Occipital lobe (tissue), 3 donors: ENCODE measurements at places on chromosomes 2 and 18.

DNA sequence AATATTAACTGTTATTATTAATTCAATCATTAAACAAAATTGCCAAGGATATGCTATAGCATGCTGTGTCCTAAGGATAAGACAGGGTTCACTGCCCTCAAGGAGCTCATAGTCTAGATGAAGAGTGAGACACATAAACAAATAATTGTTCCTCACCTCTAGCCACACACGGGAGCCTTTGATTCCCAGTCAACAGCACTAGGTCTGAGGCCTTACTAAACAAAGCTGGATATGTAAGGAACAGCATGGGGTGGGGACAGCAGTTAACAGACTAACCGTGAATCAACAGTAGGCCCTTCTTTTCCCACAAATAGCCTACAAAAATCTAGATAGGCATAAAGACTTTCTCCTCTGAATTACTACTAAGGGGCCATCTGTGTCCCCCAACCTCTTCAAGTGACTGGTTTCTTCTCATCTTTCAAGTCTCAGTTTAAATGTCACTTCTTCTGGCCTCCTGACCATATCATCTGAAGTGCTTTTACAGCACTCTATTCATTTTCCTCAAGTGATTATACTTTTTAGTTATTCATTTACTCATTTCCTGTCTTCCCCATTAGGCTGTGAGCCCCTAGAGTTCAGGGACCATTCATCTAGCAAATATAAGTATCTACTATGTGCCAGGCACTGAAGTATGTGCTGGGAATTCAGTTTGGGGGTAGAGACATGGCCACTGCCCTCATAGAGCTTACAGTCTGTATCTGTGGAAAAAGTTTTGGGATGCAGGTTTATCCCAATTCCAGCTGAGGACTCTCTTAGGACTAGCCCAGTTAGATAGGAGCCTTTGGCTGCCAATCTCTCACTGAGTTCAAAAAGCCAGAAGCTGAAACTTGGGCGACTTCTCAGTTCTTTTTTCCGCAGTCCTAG, 29.9 kb upstream of the IHH start:
- no peak for DNase-seq

DNA sequence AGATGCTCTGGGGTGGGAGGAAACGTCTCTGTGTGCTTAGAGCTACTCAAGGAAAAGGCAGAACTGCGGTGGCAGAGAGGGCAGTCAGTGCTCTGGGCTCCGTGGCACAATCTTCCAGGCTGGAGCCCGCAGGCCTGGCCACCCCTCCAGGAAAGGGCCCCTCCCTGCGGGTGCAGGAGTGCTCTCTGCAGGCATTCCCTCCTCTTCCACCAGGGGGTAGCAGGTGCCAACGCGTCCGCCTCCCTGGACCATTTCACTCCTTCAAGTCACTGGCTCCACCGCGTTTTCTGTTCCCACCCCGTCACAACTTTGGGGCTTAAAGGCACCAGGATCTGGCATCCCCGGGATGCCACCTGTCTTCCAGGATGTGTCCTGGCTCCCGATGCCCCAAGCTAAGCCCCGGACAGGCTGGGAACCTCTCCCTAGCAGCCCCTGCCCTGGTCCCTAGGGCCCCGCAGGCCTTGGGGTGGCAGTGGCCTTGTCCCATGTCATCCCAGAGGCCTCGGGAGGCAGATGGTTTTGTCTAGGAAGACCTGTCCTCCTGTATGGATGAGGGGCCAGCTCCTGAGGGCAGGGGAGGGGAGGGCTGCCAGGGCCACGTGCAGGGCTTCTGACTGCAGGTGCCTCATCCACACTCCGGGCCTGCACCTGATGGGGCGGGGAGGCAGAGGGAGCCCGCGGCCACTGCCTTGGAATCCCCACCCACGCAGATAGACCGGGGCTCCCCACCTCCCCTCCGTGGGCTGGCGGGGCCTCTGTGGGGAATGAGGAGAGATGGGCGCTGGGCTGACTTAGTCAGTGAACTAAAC, 26.4 kb downstream of the KCNIP3 start:
- DNase-seq: no peak

DNA sequence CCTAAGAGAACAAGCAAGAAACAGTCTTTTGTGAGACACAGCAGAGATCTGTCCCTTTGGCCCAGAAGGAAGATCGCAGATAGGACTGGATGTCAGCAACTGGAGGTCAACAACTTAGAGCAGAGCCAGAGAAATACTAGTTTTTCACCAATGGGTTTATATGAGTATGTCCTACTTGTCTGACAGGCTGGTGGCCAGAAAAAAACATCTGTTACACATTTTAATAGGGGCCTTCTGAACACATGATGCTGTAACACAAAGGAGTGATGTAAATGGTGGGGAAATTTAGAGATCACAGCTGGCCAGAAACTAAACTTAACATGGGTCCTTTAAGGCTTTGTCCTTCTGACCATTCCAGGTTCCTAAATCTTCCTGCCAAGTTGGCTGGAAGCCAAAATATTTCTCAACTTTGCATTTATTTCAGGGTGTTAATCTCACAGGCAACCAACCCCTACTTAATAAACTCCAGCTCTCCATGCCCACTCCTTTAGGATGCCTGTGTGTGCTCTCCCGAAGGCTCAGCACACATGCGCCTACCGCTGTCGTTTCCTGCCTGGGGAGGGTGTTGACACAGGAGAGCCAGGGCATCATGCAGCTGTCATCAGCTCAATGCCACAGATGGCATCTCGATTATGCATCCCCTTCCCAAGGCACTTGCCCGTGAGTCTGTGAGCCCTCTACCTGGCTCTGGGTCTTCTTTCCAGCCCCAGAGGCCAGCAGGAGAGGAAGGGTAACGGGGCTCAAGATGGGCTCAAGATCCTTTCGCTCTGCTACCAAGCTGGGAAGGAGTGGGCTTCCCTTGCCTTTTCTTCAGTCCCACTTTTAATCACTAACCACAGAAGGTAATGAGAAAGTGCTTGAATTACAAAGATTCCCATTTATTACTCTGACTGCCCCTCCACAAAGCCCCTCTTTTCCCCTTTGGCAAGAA, 252.5 kb downstream of the ETAA1 start:
- DNase-seq: no peak

- DNase-seq: no peak
Observed at GRCh38 chr2:173076581-173077345, 1.1 kb downstream of the MAP3K20 start.

DNA sequence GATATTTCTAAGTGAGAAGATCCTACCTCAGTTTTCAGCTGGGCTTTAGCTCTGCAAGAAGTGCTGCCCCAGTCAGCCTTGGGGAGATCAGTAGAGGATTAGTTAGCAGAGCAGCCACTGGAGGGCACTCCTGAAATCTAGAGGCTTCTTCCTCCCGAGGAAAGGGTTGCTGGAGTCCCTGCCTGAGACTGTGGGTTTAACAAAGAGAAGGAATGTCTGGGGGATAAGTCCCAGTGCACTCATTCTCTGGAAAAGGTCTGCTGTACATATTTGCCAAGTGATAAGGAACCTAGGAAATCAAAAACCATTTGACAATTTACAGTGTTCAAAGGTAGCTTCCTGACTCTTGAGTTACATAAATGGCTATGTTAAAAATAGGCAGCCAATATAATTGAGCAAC, 207.2 kb downstream of the SLC8A1 start:
- DNase-seq: no peak

GRCh38 chr2:29047083-29047845, 27.1 kb downstream of the PCARE start:
- DNase-seq: no peak

GRCh38 chr2:64873472-64873924, 115.7 kb upstream of the SLC1A4 start:
- peak; percentile 59 for DNase-seq

- peak; percentile 90 for DNase-seq
Observed at GRCh38 chr2:23926750-23927571, at the start of gene ATAD2B. TSS of gene ATAD2B (minus strand) at chr2:23927123. CDS start at chr2:23926770, 353 bp downstream.

GRCh38 chr2:111173338-111173737, 52.6 kb downstream of the BCL2L11 start:
- DNase-seq: no peak

DNA sequence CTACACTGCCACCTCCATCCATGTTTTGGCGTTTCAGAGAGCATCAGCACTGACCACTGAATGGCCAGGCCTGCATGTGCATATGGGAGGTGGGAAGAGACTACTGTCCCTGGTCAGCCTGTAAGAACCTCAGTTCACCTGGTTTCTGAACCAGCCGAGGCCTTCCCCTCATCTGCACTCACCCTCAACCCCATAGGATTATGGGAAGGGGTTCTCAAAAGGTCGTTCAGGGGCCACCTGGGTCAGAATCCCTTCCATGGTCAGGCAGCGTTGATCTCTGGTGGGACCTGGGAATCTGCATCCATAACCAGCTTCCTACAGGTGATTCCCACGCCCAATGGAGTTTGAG, 36.7 kb downstream of the TET3 start:
- DNase-seq: no peak
